Placental epithelial cell (primary cell): ENCODE measurements at places on chromosomes 7 and 10. TPM values are rescaled to one million over a fixed set of nuclear protein-coding genes. Genes with fewer than 3 reads are reported as not detected.

EDRF1 gene
- total RNA-seq: 15.7 and 17.8 TPM in 2 replicates

NUDT13 gene
- 1.8 and 5.1 TPM in 2 replicates for total RNA-seq

LIPM gene
- under 0.01 TPM in 1 of 2 replicates, not detected in the other for total RNA-seq

FAM237B gene
- total RNA-seq: not detected in 2 replicates

RSPH10B gene
- under 0.01 TPM in 1 of 2 replicates, not detected in the other for total RNA-seq

BMS1 gene
- 13.3 and 17.9 TPM in 2 replicates for total RNA-seq

INPP5A gene
- 26.3 and 47.3 TPM in 2 replicates for total RNA-seq

NEBL gene
- total RNA-seq: 30.2 and 47.7 TPM in 2 replicates

OR6B1 gene
- not detected in 2 replicates for total RNA-seq
